Stimulated activated CD8-positive, alpha-beta memory T cell treated with anti-CD3 and anti-CD28 coated beads, Interleukin-7, amount 100 ng/mL, for 1 hour (primary cell): ENCODE measurements at places on chromosomes 1 and 21.

DNA sequence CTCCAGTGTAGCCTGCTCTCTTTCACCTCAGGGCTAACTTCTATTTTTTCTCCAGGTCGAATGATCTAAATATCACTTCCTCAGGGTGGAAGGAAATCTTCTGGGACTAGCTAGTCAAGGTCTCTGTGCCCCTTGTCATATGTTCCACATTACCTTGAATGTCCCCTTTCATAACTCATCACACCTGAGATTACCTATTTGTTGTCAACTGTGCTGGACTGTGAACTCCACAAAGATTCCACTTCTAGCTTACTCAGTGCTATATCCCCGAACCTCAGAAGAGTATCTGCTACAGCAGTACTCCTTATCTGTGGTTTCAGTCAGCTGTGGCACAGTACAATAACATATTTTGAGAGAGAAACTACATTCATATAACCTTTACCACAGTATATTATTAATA, 14.6 kb upstream of the SYNJ1 start:
- no peak for DNase-seq

GRCh38 chr1:32990887-32991286, 26.3 kb upstream of the RNF19B start:
- no peak for DNase-seq

GRCh38 chr21:38140207-38140903, 116.4 kb upstream of the KCNJ15 start:
- DNase-seq: no peak

- no peak for DNase-seq
Observed at GRCh38 chr1:162279136-162279498, 97.5 kb downstream of the SPATA46 start.

GRCh38 chr1:240998024-240998423, 359.0 kb downstream of the RGS7 start:
- DNase-seq: no peak

DNA sequence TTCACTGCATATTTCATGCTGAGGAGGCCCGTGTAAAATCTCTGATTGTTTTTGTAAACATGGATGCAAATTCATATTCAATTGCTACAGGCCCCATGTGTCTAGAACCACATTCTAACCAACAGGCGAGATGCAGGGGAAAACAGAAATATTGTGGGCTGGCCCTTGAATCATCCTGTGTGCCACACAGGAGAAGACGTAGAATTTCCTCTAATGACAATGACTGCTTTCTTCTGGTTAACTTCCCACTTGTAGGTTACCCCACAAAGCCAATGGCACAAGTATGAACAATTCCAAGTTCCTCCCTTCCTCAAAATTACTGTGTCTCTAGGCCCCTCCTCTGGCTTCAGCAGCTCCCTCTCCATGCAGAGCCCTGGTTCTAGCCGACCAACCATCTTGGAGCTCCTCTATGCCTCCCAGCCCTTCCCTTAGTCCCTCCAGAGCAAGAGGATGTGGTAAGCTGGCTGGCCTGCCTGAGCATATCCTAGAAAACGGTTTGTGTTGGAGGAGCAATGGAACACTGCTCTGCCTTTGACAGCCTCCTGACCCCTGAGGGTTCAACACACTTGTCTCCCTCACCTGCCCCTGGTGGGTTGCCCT, 205.2 kb downstream of the HS2ST1 start:
- DNase-seq: no peak

- no peak for DNase-seq
Observed at GRCh38 chr1:236545621-236546169, 21.9 kb downstream of the LGALS8 start.

- no peak for DNase-seq
Observed at GRCh38 chr1:5950994-5951785, 41.0 kb downstream of the NPHP4 start.

DNA sequence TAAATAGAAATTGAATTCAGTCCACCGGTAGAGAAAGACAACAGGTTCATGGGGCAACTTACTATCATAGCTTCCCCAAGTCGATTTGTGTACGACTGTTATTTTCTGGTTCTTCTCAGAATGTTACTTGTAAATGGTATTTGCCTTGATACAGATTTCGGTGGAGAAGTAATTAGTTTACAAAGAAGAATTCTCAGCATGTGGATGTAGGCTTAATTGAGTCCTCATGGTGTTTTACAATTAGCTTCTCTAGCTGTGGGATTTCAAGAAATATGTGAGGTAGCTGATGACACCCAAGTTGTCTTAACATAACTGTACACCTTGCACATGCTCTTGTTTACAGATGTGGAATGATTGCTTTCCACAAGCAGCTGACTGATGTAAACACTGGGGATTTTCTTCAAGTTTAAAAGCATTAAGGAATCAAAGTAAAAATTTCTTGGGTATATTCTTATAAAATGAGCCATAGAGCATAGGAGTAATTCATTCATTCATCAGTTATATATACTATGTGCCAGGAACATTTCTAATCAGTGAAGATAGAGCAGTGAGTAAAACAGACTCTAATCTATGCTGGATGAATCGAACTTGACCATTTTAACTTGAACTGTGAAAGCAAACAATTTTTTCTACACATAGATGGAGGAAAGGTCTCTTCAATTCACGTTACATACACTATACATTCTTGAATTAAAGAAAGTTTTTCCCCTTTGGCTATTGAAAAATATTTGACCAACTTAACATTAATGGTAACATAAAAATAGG, 1.4 kb downstream of the MACO1 start:
- no peak for DNase-seq

GRCh38 chr1:68149907-68150306, 82.4 kb downstream of the WLS start:
- no peak for DNase-seq

DNA sequence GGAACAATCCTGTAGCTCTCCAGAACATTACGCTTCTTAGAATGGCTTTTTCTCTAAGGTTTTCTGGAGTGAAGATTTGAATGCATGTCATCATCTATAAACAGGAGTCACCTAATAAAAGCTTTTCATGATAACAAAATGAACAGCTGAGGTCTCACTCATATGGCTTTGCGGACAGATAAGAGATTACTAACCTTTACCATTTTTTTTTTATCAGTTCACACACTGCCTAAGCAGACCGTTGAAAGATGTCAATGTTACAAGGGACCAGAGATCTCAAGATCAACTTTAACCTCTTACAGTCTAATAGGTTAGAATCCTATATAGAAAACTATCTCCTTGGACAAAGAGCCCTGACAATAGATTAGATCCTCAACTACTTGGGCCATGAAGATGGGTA, 41.4 kb downstream of the SCMH1 start:
- no peak for DNase-seq

GRCh38 chr1:150469291-150469690, 17.9 kb upstream of the TARS2 start:
- no peak for DNase-seq

GRCh38 chr1:107914119-107914765, 50.7 kb downstream of the VAV3 start:
- no peak for DNase-seq

- DNase-seq: no peak
Observed at GRCh38 chr1:246274186-246274585, 232.9 kb downstream of the SMYD3 start.

DNA sequence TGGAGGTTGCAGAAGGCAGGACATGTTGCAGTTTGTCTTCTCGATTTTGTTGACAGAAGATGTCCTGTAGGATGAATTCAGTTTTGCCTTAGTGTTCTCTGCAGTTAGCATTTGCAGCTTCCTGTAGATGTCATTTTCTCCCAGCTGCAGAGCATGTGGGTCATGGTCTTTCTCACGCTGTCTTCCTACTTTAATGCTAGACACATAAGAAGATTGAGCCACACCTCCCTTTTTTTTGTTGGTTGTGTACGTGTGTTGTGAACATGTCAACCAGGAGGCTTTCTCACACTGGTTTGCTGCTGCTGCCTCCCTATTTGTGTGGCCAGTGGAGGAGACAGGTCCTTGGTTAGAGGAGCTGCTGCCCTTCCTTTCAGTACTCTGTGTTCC, 110.7 kb downstream of the VPS13D start:
- DNase-seq: no peak

GRCh38 chr1:78101514-78101913, 55.7 kb downstream of the GIPC2 start:
- DNase-seq: no peak

DNA sequence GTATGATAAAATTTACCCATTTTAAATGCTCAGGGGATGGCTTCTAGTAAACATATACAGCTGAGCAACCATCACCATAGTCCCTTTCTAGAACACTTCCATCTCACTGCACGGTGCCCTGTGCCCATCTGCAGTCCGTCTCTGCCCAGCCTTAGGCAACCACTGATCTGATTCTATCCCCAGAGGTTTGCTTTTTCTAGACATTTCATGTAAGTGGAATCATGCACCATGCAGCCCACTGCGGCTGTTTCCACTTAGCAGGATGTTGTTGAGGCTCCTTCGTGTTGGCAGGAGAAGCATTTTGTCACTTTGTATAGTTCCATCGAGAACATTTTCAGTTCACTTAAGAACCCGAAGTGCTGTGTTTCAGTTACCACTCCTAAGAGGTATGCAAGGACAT, 27.8 kb upstream of the VAMP3 start:
- DNase-seq: no peak

DNA sequence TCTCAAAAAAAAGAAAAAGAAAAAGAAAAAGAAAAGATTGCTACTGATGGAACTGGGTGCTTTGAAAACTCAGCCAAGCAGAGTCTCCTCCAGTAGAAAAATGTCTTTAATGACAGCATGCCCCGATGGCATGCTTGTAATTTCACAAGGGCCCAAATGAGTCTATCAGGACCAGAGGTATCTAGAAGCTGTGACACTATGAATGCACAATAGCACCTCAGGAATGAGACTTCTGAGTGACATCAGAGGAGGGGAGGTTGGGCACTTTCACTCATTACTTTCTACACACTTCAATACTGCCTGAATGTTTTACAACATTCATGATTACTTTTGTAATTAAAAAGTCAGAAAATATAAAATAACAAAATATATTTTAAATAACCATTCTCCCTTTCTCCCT, 15.1 kb upstream of the CD58 start:
- no peak for DNase-seq

DNA sequence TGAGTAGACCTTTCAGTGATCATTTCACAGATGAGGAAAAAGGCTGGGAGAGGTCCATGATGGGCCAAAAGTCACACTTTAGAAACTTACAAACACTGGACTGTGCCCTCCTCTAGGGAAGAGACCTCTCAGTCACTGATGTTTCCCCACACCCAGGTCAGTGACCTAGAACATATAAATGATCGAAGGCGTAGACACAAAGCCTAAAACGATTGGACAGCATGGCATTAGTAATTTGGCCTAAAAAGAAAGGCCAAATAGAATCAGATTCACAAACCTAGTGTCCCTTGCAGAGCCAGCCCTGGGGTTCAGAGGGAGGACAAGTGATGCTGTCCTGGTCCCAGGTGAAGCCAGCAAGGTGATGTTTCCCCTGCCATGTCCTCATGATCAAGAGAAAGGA, 27.7 kb downstream of the TRABD2B start:
- DNase-seq: no peak

- DNase-seq: no peak
Observed at GRCh38 chr1:98791498-98791897, 130.0 kb downstream of the SNX7 start.

DNA sequence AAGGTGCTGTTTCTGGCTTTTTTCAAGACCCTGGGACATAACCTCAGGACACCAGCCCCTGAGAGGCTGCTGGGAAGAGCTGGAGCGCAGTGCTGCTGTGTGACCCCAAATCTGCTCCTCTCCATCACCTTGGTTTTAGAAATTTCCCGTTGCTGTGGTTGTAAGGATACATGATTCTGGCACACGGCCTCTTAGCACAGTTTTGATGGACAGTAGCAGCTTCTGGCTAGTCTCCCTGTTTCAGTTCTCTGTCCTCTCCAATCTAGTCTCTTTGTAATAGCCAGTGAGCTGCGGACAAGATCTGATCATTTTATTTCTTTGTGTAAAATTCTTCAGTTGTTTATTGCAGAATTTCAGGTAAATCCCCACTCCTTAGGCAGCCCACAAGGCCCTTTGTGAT, 3.1 kb downstream of the CLIC6 start:
- no peak for DNase-seq

- no peak for DNase-seq
Observed at GRCh38 chr1:100730130-100730529, 10.6 kb downstream of the VCAM1 start.

DNA sequence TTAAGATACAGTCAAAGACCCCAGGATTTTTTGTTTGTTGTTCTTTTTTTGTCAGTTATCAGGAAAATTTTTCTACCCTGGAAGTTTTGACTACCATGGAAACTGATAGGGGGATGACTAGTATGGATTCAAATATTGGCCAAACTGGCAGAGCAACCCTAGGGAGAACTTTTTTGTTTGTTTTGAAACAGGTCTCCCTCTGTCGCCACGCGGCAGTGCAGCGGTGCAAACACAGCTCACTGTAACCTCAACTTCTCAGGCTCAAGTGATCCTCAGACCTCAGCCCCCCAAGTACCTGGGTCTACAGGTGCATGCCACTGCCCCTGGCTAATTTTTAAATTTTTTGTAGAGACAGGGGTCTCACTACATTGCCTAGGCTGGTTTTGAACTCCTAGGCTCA, 46.6 kb downstream of the TOR3A start:
- DNase-seq: no peak

GRCh38 chr1:246765521-246765920, 41.3 kb downstream of the SCCPDH start:
- no peak for DNase-seq

DNA sequence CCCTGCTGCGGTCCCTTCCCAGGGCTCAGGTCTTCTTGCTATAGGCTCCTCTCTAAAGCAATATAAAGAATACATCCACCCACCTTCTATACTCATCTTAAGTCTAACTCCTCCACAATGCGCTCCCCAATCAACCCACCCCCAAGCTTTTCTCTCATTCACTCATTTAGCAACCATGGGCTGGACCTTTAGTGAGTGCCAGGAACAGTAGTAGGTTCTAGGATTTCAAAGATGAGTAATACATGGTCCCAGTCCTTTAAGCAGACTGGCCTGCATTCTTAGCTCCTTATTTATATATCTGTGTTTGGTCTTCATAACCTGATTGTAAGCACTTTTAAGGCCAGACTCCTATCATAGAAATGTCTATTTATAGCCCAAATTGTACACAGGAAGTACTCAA, 5.9 kb downstream of the CAMK1G start:
- no peak for DNase-seq

GRCh38 chr1:170668209-170669106, 4.5 kb downstream of the PRRX1 start:
- DNase-seq: no peak
